ENCODE measurements at places on chromosomes 3 and 15.

GRCh38 chr15:76696840-76697239 lies 208.3 kb downstream of the SCAPER start:
- DNase-seq, result no peak

- no peak for DNase-seq
Observed at GRCh38 chr3:126393563-126393962, 1.1 kb upstream of the CFAP100 start.

DNA sequence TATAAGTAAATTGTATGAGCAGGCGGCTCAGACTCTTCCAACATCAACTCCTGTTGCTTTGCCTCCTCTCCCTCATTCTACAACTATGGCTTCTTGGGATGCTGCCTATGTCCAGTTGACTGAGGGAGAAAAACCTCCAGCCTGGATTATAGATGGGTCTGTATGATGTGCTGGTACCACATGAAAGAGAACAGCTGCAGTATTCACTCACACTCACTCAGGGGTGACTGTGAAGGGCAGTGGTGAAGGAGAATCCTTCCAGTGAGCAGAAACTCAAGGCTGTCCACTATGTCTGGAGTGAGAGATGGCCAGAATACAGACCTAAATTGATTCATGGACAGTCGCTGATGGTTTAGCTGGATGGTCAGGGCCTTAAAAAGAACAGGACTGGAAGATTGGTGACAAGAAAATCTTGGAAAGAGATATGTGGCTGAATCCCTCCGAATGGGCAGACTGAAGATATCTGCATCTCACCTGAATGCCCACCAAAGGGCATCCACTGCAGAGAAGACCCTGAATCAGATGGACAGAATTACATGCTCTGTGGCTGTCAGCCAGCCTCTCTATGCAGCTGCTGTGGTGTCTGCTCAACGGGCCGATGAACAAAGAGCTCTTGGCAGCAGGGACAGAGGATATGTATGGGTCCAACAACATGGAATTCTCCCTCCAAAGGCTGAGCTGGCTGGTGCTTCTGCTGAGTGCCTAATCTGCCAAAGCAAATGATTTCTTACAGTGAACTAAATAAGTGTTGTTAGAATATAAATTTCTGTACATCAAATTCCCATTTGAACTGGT lies 1.9 kb upstream of the BCL2L10 start:
- no peak for DNase-seq

GRCh38 chr3:167350245-167350862 lies 29.7 kb downstream of the ZBBX start:
- DNase-seq, result no peak

GRCh38 chr3:189339996-189340395 lies 168.2 kb downstream of the TPRG1 start:
- no peak for DNase-seq

GRCh38 chr3:42654331-42655201 lies 1.1 kb downstream of the ZBTB47 start:
- peak; percentile 28 for DNase-seq

- DNase-seq, result no peak
Observed at GRCh38 chr3:17717411-17717810, 25.0 kb downstream of the TBC1D5 start.

DNA sequence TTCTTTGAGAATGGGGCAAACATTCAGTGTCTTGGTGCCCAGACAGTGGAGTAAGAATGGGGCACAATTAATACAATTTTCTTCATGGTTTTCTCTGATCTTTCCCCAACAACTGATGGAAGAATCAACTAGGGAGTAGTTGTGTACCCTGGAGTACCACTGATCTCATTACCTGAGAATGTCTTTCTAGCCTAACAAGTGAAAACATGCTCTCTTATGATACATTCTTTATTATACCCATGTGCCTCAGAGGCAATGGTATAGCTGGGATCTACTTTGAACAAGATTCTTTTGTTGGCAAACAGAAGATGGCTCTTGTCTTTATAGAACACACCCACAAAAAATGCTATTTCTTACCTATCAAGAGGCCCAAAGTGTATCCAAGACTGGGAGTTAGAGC lies 250.6 kb upstream of the CMC1 start:
- DNase-seq, result no peak

- no peak for DNase-seq
Observed at GRCh38 chr3:87350367-87351199, 74.2 kb upstream of the POU1F1 start.

- DNase-seq, result no peak
Observed at GRCh38 chr3:189519458-189519857, 111.7 kb upstream of the TP63 start.

GRCh38 chr15:52445553-52445952 lies 83.1 kb downstream of the MYO5A start:
- DNase-seq, result no peak

DNA sequence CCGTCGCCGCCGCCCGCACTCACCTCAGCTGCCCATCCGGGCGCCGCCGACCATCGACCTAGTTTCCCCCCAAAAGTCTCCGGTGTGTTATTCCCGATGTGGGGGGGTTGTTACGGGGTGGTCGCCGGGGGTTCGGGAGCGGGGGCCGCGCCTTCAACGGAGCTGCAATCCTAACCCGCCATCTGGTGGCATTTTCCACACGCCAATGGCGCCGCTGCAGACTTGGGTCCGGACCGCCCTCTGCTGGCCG lies at the start of gene STAG1:
Gene STAG1 (minus strand): TSS at position 207 of the 250 bp plus-strand sequence. CDS start 121,480 bp downstream, outside the sequence.
- DNase-seq, result no peak

DNA sequence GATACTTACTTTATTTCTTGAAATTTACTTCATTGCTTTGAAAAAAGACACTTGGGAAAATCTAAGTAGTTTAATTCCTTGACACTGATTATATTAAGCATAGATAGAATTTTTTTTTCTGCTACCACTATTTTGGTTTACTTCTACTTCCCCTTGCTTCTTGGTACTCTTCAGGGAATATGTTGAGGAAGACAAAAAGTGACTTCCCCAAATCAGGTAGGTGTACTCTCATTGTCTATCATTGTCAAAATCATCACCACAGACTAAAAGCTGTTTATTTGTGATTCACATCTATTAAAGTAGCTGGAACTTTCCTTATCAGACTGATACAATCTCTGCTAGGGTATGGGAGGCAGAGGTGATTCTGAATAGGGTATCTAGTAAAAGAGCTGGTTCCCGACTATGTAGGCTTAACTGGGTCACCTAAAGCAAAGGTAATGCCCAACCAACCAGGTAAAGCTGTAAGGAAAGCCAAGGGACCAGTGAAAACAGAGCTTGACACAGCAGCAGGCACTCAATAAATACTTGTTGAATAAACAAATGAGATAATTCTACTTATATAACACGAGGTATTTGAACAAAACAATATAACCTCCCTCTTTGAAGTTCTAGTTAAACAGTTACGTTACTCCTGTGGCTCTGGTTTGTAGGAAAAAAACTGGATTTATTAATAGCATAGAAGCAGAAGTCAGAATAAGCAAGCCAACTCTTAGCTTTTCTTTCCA lies 346.9 kb downstream of the PLCL2 start:
- no peak for DNase-seq

- no peak for DNase-seq
Observed at GRCh38 chr3:150127011-150127490, 156.4 kb upstream of the PFN2 start.

- no peak for DNase-seq
Observed at GRCh38 chr3:183539811-183540210, 15.7 kb downstream of the KLHL6 start.

GRCh38 chr3:150922611-150923010 lies 17.4 kb upstream of the MINDY4B start:
- no peak for DNase-seq

- DNase-seq, result no peak
Observed at GRCh38 chr15:54014067-54014655, 35.9 kb downstream of the UNC13C start.

DNA sequence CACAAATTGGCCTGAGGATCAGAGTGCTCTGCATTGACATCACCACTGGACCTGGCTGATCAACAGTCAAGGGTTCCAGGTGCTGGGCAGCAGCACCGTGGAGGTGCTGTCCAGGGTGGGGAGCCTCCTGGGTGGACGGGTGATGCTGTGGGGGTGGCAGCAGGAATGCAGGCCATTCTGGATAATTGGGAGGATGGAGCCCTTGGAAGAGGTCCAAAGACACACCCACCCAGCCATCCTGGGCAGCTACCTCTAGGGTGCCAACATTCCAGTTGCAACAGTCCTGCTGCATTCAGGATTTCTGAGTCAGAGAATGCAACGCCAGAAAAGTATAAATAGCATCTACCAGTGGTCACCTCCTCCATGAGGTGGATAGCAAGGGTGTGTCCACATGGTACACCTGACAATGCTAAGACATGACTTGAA lies 26.8 kb downstream of the STARD5 start:
- no peak for DNase-seq

GRCh38 chr3:139937674-139938279 lies 2.8 kb downstream of the CLSTN2 start:
- DNase-seq, result no peak

- no peak for DNase-seq
Observed at GRCh38 chr3:195007766-195008165, 263.2 kb downstream of the XXYLT1 start.

DNA sequence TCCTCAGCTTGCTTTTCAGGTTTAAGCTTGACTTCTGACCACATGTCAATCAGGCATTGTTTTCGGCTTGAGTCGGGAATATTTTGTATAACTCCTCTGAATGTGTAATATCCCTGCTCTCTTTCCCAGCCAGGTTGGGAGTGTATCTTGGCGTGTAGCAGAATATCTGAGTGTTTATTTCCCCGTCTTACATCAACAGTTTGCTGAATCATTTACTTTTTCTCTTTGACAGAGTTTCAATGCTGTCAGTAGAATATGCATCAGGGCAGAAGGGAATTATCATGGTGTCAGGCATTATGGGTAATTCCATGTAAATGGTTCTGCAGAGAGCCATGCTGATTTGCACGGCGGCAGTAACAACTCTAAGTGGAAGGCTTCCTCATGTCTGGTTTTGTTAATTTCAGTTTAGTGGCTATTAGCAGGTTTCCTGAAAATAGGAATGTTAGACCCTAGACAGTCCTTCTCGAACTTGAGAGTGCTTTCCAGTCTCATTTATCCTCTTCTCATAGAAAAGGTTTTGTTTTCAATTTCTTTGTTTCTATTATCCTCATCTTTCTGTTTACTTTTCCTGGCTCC lies 566.3 kb downstream of the AGBL1 start:
- no peak for DNase-seq

GRCh38 chr3:168162172-168162571 lies 66.4 kb upstream of the GOLIM4 start:
- no peak for DNase-seq

- no peak for DNase-seq
Observed at GRCh38 chr3:12574131-12574530, 17.2 kb downstream of the MKRN2 start.

GRCh38 chr3:188584162-188584529 lies 430.2 kb downstream of the LPP start:
- no peak for DNase-seq

DNA sequence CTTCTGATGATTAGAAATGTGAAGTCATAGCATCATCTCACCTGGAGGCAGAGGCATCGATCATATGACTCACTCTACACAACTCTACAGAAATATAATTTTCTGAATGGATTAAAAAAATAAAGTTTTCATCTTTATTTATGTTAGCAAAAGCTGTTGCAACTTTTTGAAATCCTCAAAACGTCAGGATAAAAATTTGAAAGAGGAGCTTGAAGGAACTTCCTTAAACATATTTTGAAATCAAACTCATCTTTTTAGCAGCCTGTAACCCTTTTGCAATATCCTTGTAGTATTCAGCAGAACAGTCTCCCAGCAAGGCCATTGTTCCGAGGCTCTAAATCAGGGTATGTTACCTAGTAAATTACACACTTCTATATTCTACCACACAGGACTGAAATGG lies 985.4 kb downstream of the PLOD2 start:
- DNase-seq, result no peak

DNA sequence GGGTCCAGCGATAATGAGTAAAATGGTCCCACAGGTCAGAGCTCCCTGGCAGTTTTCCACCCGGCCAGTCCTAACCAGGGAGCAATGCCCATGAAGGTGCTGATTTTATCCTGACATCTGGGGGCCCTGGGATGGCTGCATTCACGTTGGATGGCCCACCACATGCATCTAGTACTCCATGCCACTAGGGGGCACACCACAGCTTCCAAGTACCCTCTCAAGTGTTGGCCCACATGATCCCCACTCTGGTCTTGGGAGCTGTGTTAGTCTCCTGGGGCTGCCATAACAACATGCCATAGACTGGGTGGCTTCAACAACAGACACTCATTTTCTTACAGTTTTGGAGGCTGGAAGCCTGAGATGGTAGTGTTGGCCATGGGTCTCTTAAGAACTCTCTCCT lies 225.5 kb downstream of the SLCO3A1 start:
- no peak for DNase-seq

- DNase-seq, result no peak
Observed at GRCh38 chr3:193791041-193792032, 198.3 kb downstream of the OPA1 start.

DNA sequence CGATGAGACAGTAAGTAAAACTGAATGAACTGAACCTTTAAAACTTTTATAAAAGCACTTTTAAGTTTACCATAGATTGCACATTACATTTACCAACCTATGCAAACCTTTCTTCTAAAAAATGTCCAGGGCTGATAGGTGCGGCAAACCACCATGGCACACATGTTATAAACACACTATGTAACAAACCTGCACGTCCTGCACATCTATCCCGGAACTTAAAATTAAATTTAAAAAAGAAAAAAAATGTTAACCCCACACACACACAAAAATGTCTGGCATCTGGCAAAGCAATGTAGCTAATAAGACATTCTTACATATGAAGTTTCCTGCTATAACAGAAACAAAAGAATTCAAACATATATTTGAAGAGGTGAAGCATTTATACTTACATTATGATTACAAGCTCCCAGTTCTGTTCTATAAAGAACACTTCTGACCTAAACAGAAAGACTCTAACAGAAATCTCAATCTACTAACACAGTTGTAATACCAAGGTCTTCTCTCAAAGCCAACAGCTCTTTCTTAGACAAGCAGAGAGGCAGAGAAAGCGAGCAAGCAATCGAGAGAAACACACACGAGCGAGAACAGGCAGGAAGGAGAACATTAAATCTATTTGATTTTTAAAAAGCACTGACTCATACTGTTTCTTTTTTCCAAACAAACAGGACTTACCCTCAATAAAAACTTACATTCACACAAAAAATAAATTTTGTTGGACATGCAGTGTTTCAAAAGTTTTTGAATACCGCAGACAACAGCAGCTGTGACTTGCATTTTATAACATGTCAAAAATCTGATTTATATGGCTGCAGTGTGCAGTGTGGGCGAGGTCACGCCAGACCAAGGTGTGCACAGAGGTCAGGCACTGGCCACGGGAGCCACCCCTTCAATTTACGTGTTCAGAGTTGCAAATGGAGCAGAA lies at the start of gene NRG4:
Gene NRG4 (minus strand): TSS at position 798 of the 925 bp plus-strand sequence. CDS start 1,194 bp downstream, outside the sequence.
- no peak for DNase-seq

- peak; percentile 8 for DNase-seq
Observed at GRCh38 chr15:31230630-31231485, 95.8 kb upstream of the KLF13 start.

GRCh38 chr15:101445562-101446517 lies 43.7 kb downstream of the PCSK6 start:
- no peak for DNase-seq

DNA sequence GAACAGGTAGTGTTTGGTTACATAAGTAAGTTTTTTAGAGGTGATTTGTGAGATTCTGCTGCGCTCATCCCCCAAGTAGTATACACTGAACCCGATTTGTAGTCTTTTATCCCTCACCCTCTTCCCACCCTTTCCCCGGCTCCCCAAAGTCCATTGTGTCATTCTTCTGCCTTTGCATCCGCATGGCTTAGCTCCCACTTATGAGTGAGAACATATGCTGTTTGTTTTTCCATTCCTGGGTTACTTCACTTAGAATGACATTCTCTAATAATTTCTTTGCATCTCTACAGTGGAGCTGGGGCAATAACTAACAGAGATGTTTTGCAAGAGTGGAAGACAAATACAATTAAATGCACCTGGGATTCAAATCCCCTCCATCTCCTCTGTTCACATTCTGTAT lies 93.2 kb downstream of the TP63 start:
- DNase-seq, result no peak
